DMS 273 treated with DMSO at 0.1 percent for 48 hours (cell line): ENCODE measurements at places on chromosomes 7 and 10.

DNA sequence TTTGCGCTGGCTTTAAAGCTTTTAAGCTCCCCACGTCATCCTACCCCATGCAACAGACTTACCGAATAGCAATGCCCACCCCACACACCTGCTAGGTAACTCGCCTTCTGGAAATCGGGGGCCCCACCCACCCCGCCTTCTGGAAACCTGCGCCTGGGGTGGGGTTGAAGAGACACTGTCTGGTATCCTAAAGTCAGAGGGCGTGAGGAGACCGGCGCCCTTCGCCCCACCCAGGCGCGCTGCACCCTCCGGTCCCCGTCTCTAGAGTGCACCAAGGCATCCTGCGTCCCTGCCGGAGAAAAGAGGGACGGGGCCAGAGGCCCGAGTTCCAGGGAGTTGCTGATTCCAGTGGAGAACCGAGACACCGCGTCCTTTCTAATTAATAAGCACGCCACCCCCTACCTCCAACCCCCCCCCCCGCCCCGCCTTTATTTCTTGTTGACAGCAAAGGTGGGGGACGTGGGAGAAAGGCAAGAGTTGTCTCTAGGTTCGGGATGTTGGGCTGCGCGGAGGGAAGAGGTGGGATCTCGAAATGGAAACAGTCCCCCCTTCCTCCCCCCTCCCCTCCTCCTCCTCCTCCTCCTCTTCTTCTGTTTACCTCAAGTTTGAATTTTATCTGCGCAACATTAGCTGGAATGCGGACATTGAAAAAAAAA lies 220.9 kb upstream of the MKLN1 start:
- peak; percentile 31 for DNase-seq

- DNase-seq = no peak
Measured at GRCh38 chr7:16130111-16131110, 290.9 kb downstream of the CRPPA start.

DNA sequence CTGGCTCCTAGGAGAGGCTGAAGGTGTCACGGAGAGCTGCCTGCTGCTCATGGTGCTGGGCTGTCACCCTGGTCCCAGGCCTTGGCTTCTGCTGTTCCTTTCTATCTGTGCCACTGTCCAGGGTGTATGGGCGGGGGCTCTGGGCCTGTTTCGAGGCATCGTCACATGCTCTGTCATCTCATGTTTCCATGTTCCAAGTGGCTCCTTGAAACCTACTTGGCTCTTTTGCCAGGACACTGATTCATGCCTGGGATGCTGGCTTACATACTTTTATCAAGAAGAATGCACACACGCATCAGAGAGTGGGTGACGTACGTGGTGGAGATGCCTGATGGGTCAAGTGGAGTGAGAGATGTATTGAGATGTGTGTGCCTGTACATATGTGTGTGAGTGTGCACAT lies 50.9 kb downstream of the ADCY1 start:
- no peak for DNase-seq

GRCh38 chr10:49107887-49108267 lies 7.4 kb downstream of the VSTM4 start:
- no peak for DNase-seq

DNA sequence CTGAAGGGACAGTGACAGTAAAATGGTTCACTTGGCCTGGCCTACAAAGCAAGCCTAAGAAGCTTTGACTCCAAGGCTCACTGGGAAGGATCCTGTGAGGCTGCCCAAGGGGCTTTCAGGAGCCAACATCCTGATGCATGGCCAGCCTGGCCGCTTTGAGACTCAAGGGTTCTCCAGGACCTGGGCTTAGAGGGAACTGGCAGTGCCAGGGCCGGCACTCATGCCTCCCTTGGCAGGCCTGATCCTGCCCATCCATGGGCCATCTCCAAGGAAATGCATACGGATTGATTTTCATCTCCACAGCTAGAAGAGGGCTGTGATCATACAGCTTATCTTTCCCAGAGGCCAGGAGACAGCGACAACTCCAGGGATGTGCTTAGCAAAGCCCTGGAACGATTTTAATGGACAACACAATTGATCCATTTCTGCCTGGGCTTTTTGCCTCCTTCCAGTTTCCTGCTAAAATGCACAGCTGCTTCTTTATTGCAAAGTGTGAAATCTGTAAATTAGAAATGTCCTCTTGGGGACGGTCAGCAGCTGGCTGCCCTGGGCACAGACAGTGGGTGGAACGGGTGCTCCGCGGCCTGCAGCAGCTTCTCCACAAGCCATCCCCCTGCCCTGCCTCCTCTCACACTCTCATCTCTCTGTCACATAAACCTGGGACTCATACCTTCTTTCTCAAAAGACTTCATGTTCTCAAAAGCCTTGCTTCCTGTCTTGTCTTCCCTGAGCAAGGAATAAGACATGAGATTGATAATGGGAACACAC lies 288.5 kb downstream of the GRID1 start:
- DNase-seq = no peak

DNA sequence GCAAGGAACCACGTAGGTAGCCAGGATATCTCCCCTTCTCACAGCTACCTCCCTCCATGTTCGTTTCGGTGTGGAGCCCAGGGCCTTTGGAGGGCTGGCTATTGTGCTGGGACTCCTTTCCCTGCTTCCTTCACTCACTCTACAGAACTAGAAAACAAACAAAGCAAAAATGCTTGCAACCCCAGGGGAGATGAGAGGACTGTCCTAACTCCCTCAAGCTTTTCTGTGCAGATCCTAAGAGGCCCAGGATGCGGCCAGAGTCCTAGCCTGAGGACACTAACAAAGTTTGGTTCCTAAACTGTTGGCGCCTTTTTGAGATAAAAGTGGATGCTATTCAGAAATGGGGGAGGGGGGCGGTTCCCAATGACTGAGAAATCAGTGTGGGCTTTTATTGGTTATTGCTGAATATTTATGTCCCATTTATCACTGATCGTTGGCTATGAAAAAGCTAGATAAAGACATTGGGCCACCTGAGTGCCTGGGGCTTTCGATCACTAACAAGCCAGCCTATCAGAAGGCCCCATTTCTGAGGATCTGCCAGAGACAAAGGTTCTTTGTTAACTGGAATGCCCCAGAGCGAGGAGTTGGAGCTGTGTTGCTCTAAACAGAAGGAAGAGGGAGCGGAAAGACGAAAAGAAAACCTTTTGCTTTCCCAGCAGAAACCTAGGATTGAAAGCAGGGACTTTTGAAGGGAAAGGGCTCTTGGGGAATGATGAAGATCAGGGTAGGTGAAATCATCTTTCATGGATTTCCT lies 95.2 kb upstream of the EGR2 start:
- no peak for DNase-seq

DNA sequence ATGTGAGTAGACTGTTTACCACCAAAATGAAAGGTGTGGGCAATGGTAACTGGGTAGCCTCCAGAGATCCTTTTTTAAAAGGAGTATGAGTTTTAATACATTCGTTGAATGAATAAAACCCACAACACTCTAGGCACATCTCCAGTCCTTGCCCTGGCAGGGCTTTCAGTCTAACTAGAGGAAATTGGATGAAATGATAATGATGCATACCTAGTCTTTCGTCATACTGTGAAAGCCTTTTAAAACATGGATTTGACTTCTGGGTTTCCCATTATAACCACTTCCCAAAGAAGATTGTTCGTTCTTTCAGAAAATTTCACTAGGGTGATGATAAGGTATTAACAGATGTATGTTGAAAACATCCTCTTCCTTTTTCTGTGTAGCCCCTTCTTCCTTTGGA lies 110.8 kb downstream of the REEP3 start:
- DNase-seq = no peak

DNA sequence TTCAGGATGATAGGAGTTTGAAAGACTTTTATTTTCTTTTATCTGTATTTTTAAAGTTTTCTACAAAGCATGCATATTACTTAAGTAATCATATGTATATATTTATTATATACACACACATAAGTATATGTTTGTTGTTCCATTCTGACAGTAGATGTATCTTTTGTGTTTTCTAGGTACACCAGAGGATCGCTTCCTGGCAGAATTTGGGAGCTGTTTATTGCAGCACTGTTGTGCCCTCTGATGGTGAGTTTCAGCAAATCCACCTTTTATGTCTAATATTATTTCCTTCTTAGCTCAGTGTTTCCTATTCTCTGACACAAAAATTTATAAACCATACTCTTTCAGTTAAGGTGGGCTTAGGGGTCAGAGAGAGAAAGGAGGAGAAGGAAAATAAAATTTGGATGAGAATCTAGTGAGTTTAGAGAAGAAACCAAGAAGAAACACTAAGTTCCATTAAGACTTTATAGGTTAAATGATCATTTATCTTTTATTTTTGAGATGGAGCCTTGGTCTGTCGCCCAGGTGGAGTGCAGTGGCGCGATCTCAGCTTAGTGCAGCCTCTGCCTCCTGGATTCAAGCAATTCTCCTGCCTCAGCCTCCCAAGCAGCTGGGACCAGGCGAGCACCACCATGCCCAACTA lies 59.2 kb upstream of the OIT3 start:
- no peak for DNase-seq

- DNase-seq = no peak
Measured at GRCh38 chr7:78642751-78643150, 810.7 kb downstream of the MAGI2 start.

DNA sequence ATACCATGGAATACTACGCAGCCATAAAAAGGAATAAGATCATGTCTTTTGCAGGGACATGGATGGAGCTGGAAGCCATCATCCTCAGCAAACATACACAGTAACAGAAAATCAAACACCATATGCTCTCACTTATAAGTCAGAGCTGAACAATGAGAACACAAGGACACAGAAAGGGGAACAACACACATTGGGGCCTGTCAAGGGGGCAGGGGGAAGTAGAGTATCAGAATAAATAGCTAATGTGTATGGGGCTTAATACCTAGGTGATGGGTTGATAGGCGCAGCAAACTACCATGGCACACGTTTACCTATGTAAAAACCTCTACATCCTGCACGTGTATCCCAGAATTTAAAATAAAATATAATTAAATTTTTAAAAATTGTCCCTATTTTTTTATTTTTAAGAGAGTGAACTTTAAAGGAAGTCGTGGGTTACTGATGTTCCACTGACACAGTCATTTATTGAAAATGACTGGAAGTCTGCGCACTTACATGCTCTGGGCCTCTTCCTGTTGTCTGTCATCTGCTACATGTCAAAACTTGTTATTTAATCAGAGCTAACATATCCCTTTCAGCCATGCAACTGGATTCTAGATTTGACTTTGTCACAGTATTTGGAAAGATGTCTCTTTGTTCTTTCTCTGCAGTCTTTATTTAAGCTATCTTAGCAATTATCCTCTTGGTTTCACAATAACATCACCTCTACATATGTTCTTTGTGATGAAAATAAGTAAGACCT lies 73.7 kb upstream of the ABCB5 start:
- no peak for DNase-seq

- peak; percentile 40 for DNase-seq
Measured at GRCh38 chr7:98617051-98617959, at the start of gene NPTX2. Gene NPTX2 (plus strand): TSS chr7:98617285. CDS start chr7:98617462, 177 bp downstream.

- DNase-seq = no peak
Measured at GRCh38 chr10:3838460-3839437, 53.7 kb upstream of the KLF6 start.

DNA sequence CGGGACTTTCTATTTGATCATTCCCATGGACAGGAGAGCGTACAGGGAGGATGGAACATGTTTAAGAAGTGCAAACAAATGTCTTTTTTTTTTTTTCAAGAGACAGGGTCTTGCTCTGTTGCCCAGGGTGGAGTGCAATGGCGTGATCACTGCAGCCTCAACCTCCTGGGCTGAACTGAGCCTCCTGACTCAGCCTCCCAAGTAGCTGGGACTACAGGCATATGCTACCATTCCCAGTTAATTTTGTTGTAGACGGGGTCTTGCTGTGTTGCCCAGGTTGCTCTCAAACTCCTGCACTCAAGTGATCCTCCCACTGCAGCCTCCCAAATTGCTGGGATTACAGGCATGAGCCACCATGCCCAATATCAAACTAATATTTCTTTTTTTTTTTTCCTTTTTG lies 40.5 kb downstream of the SPDYE5 start:
- DNase-seq = no peak

GRCh38 chr7:17362439-17363105 lies 64.1 kb downstream of the AHR start:
- DNase-seq = no peak

DNA sequence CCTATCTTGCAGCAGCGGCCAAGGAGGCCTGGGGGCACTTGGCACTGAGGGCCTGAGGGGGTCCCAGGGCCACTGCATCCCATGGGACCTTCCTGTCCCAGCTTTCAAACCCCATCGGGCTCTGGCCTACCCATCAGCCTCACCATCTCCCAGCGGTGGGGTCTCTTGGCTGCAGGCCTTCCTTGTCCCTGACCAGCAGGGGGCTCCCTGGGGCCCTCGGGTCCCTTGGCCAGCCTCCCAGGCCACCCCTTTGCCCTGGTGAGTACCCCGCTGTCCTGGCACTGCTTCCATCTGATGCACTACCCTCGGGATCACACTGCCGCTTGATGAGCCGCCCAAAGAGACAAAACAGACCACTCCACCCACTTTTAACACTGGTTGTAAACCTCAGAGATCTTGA lies 43.5 kb downstream of the YKT6 start:
- no peak for DNase-seq

- no peak for DNase-seq
Measured at GRCh38 chr7:332020-332517, 42.1 kb downstream of the FOXL3 start.

DNA sequence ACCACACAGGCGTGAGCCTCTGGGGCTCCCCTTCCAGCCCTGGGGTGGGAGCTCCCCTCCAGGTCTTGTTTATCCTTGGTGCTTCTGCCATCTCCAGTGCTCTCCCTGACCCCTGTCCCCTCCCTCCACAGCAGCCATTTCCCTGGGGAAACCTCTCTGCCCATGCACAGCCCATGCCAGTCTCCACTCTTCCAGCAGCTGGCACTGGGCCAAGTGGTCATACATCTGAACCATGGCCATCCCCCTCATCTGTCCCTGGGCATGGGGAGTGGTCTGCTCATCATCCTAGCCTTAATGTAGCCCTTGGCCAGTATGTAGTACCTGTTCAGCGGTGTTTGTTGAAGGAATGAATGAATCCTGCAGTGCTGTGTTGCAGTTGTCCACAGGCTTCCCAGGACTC lies 172.4 kb upstream of the ZNF32 start:
- no peak for DNase-seq

DNA sequence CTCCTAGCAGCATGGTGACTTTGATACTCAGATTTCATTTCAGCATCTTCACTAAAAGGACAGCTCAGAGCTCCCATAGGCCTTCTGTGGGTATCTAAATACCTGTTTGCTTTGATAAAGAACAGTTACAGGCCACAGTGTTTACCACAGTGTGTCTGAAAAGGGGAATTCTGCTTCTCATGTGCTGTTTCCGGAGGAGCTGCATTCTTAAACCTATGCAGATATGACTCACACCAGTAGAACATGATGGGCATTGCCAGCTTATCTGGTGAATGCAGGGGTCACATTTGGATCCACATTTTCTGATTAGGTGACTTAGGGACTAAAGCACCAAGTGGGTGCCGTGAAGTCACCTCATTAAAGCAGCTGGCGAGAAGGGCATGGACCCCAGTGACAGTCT lies 52.6 kb downstream of the TRRAP start:
- DNase-seq = no peak

GRCh38 chr7:11281953-11282352 lies 308.3 kb downstream of the PHF14 start:
- DNase-seq = no peak
